ENCODE measurements at places on chromosomes 4 and X.

GRCh38 chrX:122439831-122440230 lies 744.2 kb upstream of the GRIA3 start:
- DNase-seq = no peak

DNA sequence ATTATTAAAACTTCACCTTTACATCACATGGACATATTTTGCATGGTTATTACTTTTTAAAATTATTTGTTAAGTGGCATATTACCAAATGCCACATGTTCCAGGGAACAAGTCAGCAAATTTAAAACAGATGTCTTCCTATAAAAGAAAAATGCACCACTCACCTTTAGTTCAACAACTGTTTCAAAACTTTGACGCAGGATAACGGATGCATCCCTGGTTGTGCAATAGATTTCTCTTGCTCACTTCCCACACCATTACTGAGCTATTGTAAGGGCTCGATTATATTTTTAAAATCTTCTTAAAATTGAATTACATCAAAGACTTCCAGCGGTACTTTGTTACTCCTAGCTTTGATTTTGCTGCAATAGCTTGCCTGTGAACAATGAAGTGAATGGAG lies 93.0 kb upstream of the ARHGAP24 start:
- no peak for DNase-seq

GRCh38 chr4:156619154-156619934 lies 352.3 kb downstream of the PDGFC start:
- DNase-seq = no peak

GRCh38 chr4:39873823-39874222 lies 103.9 kb downstream of the PDS5A start:
- DNase-seq = peak; percentile 35

GRCh38 chrX:24662352-24662751 lies 15.2 kb upstream of the PCYT1B start:
- no peak for DNase-seq

DNA sequence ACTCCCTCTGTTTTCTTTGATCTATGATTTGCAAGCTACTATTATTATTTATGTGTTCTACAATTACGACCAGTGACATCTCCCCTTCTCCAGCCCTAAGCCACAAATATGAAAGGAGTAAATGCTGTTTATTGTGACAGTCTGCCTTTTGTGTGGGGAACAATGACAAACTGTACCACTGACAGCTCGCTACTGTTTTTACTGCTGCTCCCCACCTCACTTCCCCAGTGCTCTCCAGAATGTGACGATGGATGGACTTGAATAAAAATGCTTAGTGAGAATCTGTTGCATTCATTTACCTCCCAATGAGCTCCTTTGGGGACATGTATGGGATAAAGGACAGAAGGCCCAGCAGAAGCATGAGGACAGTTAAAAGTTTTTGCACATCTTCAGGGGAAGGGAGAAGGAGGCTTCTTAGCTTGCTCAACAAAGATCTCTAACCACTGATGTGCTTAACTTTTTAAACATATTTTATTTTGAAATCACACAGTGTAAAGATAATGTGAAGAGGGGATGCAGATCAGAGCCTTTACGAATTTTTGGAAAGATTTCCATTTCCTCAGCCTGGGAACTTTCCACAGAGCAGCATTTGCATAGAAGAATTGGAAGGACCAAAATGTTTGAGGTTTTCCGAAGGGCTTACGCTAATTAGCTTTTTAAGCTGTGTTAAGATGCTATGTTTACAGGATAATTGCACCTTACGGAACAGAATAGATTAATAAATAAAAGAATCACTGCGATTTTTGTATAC lies 485.1 kb upstream of the TENM3 start:
- no peak for DNase-seq

Data from activated CD4-positive, alpha-beta T cell treated with anti-CD3 and anti-CD28 coated beads, Interleukin-2, amount 50 U/mL, for 16 hours (primary cell).